Lower leg skin (tissue), 4 donors: ENCODE measurements at places on chromosomes 3 and 15. TPM values are rescaled to one million over a fixed set of nuclear protein-coding genes. Genes with fewer than 3 reads are reported as not detected.

GRCh38 chr15:79656151-79657000 lies 224.2 kb downstream of the MINAR1 start:
- no peak for DNase-seq

Gene MYL3
- total RNA-seq, result 1.3 TPM

DNA sequence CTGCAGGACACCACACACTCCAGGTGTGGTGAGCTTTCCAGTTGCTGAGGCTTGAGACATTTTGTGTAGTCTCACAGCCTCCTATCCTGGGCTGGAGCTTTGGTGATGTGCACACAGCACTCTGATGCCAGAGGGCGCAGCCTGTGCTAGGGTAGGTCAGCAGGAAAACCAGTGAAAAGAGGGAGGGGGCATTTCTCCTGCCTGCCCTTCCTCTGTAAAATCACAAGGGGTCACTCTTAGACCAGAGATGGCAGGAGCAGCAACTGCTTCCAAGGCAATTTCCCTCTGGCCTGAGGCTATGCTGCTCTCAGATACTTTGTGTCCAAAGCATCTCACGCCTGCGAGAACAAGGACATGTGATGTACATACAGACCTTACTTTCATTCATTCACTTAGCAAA lies 16.5 kb upstream of the MUSTN1 start:
- no peak for DNase-seq

GRCh38 chr3:119296727-119297122 lies 2.5 kb downstream of the ARHGAP31 start:
- DNase-seq, result no peak

GRCh38 chr15:100695048-100695447 lies 92.7 kb downstream of the ASB7 start:
- DNase-seq, result no peak

Gene RTP3
- total RNA-seq, result not detected

- no peak for DNase-seq
These were observed 193.2 kb downstream of the PDCD6IP start for GRCh38 chr3:33991673-33992072.

DNA sequence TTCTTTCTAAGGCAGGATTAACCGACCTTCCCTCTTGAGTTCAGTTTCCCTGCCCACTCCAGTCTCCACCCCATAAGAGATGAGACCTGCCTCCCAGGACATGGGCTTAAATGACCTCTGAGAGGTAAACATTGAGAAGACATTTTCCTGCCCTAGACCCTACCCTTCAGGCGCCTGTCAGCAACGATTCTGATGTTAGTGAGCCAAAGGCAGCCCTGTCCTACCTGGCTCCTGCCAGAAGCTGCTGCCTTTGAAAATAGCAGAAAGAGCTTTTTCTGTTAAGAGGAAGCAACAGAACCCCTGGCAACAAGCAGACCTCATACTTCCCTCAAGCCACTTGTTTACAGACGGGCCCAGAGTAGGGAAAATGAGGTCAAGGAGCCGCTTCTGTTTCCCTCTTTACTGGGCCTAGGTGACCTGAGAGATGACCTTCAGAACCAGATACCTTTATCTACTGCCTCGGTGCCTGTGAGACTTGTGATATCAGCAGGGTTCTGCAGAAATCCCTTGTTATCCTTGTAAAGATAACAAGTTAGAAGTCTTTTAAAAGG lies 52.0 kb downstream of the CD200R1L start:
- DNase-seq, result no peak
